ENCODE measurements at places on chromosomes 13 and 19. TPM values are rescaled to one million over a fixed set of nuclear protein-coding genes. Genes with fewer than 3 reads are reported as not detected.

MYO16 gene
- 0.04 TPM for total RNA-seq

C19orf18 gene
- total RNA-seq: not detected

ETV2 gene
- 4.9 TPM for total RNA-seq

GRCh38 chr13:80444240-80445015 is 103.5 kb upstream of the SPRY2 start:
- no peak for DNase-seq

SLC10A2 gene
- total RNA-seq: not detected

GRCh38 chr19:58572026-58572817 is 913 bp downstream of the MZF1 start:
- no peak for DNase-seq

DNA sequence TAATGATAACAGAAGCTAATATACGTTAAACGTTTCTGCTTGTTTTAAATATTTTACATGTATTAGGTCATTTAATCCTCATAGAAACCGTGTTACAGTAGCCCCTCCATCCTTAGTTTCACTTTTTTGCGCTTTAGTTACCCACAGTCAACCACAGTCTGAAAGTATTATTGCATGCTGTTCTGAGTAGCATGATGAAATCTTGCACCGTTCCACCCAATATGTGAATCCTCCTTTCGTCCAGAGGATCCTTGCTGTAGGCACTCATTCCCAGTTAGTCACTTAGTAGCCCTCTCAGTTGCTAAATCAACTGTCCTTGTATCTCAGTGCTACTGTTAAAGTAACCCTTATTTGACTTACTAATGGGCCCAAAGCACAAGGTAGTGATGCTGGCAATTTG is 257.8 kb downstream of the ENOX1 start:
- no peak for DNase-seq

DNA sequence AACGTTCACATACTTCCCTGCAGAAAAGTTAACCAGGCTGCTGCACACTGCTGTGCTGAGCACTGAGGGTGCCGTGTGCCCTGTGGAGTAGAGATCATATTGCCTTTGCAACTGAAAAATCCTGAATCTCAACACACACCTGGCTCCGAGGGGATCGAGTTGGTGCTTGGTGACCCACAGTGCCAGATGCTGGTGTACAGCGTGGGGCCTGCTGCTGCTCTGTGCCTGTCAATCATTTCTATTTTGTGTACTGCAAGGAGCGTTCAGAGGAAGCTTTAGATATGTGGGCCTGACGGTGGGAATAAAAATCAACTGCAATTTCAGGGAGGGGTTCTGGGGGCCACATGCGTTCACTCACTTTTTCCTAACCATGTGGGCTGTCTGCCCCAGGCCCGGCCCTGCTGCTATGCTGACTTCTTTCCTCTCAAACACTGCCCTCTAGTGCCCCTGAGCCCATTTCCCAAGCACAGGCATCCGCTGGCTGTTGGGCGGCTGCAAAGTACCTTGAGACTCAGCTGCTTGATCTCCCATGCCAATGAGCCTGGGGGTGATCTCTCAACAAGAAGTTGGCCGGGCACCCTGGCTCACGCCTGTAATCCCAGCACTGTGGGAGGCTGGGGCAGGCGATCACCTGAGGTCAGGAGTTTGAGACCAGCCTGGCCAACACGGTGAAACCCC is 9.7 kb upstream of the LENG8 start:
- DNase-seq: peak; percentile 64

POLR1G gene
- 9.0 TPM for total RNA-seq

DNA sequence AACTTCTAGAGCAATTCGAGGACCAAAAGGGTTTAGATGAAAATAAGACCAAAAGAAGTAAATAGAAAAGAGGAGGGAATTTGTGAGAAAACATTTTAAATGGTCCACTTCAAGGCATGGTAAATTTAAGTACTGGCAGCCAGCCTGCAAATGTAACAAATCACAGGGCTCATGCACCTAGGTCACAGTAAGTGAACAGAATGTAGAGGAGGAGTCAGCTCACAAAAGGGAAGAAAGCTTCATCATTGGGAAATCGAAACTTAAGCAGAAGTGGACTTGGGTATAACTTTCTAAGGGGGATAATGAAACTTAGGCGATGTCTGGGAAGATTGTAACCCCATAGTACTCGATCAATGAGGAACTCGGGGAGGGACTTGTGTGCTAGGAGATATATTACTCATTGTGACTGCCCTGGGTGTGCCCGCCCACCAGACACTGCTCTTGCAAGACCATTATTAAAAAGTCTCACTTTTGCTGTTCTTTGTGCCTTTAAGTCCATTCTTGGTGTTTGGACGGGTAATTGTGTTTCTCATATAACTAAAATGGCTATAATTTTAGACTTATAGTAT is 1053.6 kb upstream of the MIR17HG start:
- no peak for DNase-seq

DNA sequence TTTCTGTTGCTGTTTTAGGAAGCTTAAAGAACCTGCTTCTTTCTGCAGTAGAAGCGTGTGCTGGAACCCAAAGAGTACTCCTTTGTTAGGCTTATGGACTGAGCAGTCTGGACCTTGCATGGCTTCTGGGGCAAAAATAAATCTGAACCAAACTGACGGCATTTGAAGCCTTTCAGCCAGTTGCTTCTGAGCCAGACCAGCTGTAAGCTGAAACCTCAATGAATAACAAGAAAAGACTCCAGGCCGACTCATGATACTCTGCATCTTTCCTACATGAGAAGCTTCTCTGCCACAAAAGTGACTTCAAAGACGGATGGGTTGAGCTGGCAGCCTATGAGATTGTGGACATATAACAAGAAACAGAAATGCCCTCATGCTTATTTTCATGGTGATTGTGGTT is 103.1 kb downstream of the TNFRSF19 start:
- DNase-seq: no peak

LIM2 gene
- total RNA-seq: not detected

DNA sequence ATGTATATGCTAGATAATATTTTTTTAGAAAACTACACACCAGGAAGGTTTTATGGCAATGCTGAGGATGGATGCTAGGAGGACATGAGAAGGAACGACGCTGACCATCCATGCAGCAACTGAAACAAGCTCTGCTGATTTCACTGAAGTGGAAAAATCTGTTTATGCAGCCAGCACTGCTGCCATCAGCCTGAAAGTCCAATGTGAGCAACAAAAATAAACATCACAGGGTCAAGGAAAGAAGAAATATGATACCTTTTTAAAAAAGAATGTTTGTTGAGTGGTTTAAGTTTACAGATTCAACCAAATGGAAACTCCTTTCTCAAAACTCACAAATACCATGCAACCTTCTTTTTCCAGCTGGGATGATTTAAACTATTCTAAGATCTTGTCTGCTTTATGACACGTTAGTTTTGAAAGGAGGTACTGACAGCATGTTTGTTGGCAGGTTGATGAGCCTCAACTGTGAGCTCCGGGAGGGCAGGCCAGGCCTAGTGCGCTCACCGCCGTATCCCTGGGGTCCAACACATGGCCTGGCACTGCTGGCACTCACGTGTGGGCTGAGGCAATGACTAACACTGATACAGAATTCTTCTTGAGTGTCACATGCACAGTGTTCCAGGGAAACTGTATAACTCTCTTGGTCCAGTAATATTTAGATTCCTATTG is 46.8 kb downstream of the LATS2 start:
- DNase-seq: peak; percentile 82

MED25 gene
- total RNA-seq: 16.1 TPM

DNA sequence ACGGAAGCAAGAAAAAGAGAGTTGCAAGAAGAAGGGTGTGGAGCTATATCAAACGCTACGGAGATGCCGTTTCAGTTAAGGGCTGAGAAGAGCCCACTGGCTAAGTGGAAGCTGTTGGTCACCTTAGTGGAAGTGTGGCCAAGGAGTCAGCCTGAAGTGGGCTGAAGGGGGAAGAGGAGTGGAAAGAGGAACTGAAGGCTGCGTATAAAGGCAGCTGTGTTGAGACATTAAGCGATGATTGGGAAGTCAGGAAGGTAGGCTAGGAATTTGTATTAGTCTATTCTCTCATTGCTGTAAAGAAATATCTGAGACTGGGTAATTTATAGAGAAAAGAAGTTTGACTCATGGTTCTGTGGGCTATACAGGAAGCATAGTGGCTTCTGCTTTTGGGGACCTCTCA is 14.1 kb upstream of the FRY start:
- DNase-seq: no peak

All from H4 (cell line).